ENCODE measurements at places on chromosomes 1 and 21. TPM values are rescaled to one million over a fixed set of nuclear protein-coding genes. Genes with fewer than 3 reads are reported as not detected.

- H3K4me1 ChIP-seq, result no peaks in the 10 kb centered on the region
- no peak overlapping the region for H3K4me3 ChIP-seq
- DNase-seq, result no peak
- H3K27me3 ChIP-seq, result peaks cover 21% of the 10 kb centered on the region
- no peak overlapping the region for H3K27ac ChIP-seq
These were observed 26.8 kb downstream of the PALMD start for GRCh38 chr1:99672530-99673213.

DNA sequence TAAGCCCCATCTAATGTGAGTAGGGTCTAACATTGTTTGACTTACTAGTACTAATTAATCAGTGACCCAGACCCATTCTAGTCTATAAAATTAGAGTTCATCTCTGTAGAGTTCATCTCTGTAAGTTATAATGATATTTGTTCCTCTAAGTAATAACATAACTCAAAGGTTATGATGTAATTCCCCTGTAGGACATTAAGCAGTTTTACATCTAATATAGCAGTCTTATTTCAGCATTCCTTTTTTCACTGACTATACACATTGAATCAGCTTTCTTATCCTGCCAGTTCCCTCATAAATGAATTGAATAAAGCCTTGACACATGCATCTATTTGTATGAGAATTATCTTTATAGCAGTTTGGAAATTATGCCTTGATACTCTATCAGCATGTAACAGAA is 90.9 kb downstream of the SH3GLB1 start:
- no peak overlapping the region for H3K27ac ChIP-seq
- no peak overlapping the region for H3K4me3 ChIP-seq
- no peaks in the 10 kb centered on the region for H3K36me3 ChIP-seq

DNA sequence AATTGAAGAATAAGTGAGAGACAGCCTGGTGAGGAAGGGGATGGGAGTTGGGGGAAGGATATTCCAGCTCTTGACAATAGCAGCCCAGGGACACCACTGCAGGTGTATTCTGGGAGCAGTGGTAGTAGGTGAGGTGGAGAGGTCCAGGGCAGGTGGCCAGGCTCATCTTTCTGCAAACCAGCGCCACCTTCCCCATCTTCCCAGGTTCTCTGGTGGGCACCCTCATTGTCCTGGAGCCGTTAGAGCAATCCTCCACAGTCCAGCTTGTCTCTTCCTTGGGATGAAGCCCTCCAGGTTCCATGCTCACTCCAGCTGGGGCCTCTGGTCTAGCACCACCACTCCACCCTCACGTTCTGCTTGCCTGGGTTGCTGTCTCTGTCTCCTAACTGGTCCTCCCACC is 97.0 kb downstream of the IER5 start:
- DNase-seq, result no peak
- peaks cover 22% of the 10 kb centered on the region for H3K27me3 ChIP-seq
- H3K36me3 ChIP-seq, result no peaks in the 10 kb centered on the region
- peaks cover 1% of the 10 kb centered on the region for H3K4me1 ChIP-seq

DNA sequence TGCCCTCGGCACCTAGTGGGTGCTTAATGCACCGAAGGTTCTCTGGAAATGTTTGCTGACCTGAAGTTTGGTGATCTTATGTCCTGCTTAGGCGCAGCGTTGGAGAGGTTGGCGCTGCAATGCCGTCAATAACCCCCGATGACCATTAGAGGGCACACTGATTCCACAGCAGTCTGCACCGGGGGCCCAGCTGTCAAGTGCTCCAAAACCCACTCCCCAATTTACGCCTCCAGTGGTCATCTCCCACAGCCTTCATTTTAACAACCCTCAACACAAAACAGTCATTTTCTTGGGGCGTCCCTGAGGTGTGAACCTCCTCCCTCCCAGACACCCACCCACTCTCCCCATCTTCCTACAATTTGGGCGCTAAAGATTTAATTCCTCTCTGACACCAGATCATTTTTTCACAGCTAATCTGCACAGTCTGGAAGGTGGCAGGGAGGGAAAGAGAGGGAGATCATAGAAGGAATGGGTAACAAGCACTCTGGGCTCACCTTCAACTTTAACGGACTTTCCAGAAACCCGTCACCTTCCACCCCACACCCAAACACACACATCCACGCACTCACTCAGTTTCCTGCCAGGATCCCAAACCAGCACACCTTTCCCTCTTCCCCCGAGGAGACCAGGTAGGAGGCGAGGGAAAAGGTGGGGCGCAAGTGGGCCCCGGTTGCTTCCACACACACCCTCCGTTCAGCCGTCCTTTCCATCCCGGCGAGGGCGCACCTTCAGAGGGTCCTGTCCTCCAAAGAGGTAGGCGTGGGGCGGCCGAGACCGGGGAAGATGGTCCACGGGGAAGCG is 570 bp upstream of the NPR1 start:
- H3K27me3 ChIP-seq, result peaks cover 51% of the 10 kb centered on the region
- peaks cover 25% of the 10 kb centered on the region for H3K4me1 ChIP-seq
- H3K4me3 ChIP-seq, result peak overlapping the region; percentile 86
- peak; percentile 54 for DNase-seq
- no peak overlapping the region for H3K27ac ChIP-seq

DNA sequence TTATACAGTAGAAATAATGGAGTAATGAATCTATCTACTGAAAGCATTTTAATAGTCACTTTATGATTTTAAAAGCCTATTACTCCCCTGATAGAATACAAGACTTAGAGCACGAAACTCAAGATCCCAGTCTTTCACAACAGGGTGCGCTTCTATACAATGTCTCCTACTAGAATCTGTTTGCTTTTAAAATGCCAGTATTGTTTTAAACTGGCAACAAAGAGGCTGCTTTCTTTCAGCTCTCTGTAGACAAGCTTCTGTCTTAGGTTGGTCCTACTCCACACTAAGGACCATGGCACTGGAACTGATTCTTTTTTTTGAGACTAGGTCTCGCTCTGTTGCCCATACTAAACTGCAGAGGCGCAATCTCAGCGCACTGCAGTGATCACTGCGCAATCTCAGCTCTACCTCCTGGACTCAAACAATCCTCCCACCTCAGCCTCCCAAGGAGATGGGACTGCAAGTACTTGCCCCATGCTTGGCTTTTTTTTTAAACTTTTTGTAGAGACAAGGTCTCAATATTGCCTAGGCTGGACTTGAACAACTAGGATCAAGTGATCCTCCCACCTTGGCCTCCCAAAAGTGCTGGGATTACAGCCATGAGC is 4.8 kb downstream of the DCAF8 start:
- H3K36me3 ChIP-seq, result peaks cover 26% of the 10 kb centered on the region
- peak overlapping the region; percentile 68 for H3K27ac ChIP-seq
- no peaks in the 10 kb centered on the region for H3K27me3 ChIP-seq
- peaks cover 54% of the 10 kb centered on the region for H3K4me1 ChIP-seq
- DNase-seq, result no peak

ZNF648 gene
- 0.07 TPM for total RNA-seq

GRCh38 chr1:185862235-185862634 is 128.0 kb downstream of the HMCN1 start:
- peaks cover 1% of the 10 kb centered on the region for H3K27me3 ChIP-seq
- no peaks in the 10 kb centered on the region for H3K36me3 ChIP-seq
- H3K27ac ChIP-seq, result no peak overlapping the region
- no peak for DNase-seq
- H3K4me3 ChIP-seq, result no peak overlapping the region

DNA sequence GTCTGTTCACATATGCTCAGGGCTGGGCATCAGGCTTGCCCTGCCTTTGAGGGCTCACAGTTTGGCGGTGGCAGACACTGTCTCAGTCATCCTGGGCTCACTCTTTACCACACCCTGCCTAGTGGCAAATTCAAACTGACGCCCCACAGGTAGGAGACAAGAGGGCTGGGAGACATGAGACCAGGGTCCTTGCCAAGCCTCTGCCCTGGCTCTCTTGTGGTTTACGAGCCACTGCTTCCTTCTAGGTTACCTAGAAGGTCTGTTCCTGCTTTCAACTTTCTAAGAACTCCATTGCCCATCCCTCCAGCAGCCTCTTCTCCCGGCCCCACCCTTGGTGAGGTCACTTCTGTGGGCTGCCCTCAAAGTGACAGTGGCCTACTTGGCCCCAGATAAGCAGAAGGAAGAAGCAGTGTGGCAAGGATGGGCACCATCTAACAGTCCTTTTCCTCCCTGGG is 10.5 kb downstream of the KIF21B start:
- H3K4me1 ChIP-seq, result peaks cover 68% of the 10 kb centered on the region
- H3K4me3 ChIP-seq, result peak overlapping the region; percentile 44
- no peaks in the 10 kb centered on the region for H3K27me3 ChIP-seq
- no peak for DNase-seq
- H3K36me3 ChIP-seq, result peaks cover 4% of the 10 kb centered on the region

CSMD2 gene
- not detected for total RNA-seq

CELA3A gene
- total RNA-seq, result not detected

FCGR1A gene
- not detected for total RNA-seq

DNA sequence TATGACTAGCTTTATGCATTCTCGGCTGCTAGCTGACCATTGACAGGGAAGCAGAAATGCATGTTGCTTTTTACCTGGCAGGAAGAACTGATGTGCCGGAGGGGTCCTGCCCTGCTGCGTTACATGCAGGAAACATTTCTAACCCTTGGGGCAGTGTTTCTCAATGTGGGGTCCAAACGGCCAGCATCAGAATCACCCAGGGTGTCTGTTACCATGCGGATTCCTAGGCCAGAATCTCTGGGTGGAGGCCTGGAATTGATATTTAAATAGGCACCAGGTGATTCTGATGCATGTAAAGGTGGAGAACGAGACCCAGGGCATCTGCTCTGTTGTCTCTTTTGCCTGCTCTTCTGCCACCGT is 182.7 kb downstream of the PCP4 start:
- H3K27ac ChIP-seq, result no peak overlapping the region
- H3K27me3 ChIP-seq, result no peaks in the 10 kb centered on the region
- no peaks in the 10 kb centered on the region for H3K36me3 ChIP-seq
- DNase-seq, result no peak
- no peak overlapping the region for H3K4me3 ChIP-seq

GRCh38 chr1:175984813-175985212 is 222.3 kb downstream of the COP1 start:
- H3K27ac ChIP-seq, result no peak overlapping the region
- H3K4me3 ChIP-seq, result no peak overlapping the region
- DNase-seq, result no peak
- no peaks in the 10 kb centered on the region for H3K4me1 ChIP-seq

- DNase-seq, result no peak
- H3K27ac ChIP-seq, result no peak overlapping the region
- H3K4me1 ChIP-seq, result peaks cover 8% of the 10 kb centered on the region
- no peak overlapping the region for H3K4me3 ChIP-seq
- H3K36me3 ChIP-seq, result no peaks in the 10 kb centered on the region
These were observed 157.6 kb upstream of the IVNS1ABP start for GRCh38 chr1:185474440-185475149.

LCE1F gene
- total RNA-seq, result not detected

- peaks cover 10% of the 10 kb centered on the region for H3K36me3 ChIP-seq
- no peaks in the 10 kb centered on the region for H3K27me3 ChIP-seq
- no peak overlapping the region for H3K4me3 ChIP-seq
- no peak for DNase-seq
- H3K27ac ChIP-seq, result no peak overlapping the region
- no peaks in the 10 kb centered on the region for H3K4me1 ChIP-seq
These were observed 468.7 kb upstream of the B3GALT2 start for GRCh38 chr1:193654951-193655735.

DNA sequence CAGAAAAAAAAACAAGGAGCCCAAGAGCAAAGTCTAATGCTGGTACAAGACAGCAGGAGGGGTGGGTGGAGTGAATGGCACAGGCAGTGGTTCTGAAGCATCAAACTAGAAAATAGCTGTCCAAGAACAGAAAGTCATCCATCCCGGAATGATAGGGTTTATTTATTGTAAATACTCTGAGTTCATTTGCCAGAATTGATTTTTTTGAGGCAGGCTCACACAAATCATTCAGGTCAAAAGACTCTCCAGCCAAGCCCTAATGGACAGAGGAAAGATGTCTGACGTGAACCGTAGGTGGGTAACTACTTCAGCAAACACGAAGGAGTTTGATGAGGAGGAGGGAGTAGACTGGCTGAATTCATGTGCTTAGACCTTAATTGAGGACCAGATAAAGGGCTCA is 13.8 kb upstream of the DISP1 start:
- H3K36me3 ChIP-seq, result no peaks in the 10 kb centered on the region
- H3K4me3 ChIP-seq, result no peak overlapping the region
- H3K4me1 ChIP-seq, result peaks cover 13% of the 10 kb centered on the region
- H3K27me3 ChIP-seq, result peaks cover 7% of the 10 kb centered on the region
- DNase-seq, result no peak

GRCh38 chr1:172973424-172973823 is 77.3 kb downstream of the TNFSF18 start:
- no peak overlapping the region for H3K4me3 ChIP-seq
- DNase-seq, result no peak
- H3K36me3 ChIP-seq, result no peaks in the 10 kb centered on the region
- H3K27ac ChIP-seq, result no peak overlapping the region

FCGR2B gene
- not detected for total RNA-seq

NBPF14 gene
- 19.8 TPM for total RNA-seq

FCGR3B gene
- total RNA-seq, result 0.30 TPM

DNA sequence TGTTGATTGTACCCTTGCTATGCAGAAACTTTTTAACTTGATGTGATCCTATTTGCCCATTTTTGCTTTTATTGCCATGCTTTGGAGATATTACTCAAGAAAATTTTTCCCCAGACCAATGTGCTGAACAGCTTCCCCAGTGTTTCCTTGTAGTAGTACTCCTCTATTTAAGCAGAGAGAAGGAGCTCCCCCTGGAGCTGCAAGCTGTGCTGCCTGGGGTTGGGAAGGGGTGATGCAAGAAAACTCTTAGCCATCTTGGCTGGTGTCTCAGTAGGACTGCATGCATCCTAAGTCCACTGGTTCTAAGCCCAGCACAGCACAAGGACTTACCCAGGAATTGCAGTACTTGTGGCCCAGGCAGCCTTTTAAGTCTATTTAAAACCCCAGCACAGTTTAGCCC is 121.6 kb downstream of the NTMT2 start:
- no peaks in the 10 kb centered on the region for H3K27me3 ChIP-seq
- no peak overlapping the region for H3K4me3 ChIP-seq
- no peak for DNase-seq
- H3K4me1 ChIP-seq, result no peaks in the 10 kb centered on the region

DNA sequence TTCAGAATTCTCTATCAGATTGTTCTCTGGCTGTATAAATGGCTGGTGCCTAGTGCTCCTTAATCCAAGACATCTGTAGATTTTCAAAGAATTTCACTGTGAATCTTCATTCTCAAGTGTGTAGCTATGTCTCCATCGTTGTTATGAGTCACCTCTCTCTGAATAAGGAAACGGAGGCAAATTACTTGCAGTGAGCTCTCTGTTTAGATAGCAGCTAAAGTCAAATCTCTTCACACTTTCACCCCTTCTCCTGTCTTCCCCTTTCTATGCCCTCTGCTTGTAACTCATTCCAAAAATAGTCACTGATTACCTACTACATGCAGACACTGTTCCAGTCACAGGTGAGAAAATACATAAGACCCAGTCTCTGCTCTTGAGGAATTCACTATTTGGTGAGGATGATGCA is 39.7 kb downstream of the CHML start:
- H3K27me3 ChIP-seq, result no peaks in the 10 kb centered on the region
- no peak overlapping the region for H3K27ac ChIP-seq

- peaks cover 5% of the 10 kb centered on the region for H3K4me1 ChIP-seq
- DNase-seq, result no peak
- no peak overlapping the region for H3K4me3 ChIP-seq
- peaks cover 6% of the 10 kb centered on the region for H3K27me3 ChIP-seq
- H3K27ac ChIP-seq, result no peak overlapping the region
These were observed 7.5 kb upstream of the GJA8 start for GRCh38 chr1:147895123-147895522.

GRCh38 chr1:182784556-182785171 is 4.9 kb upstream of the NPL start:
- H3K27ac ChIP-seq, result no peak overlapping the region
- peaks cover 20% of the 10 kb centered on the region for H3K27me3 ChIP-seq
- no peaks in the 10 kb centered on the region for H3K36me3 ChIP-seq
- no peak overlapping the region for H3K4me3 ChIP-seq
- peaks cover 16% of the 10 kb centered on the region for H3K4me1 ChIP-seq

TRIM17 gene
- 1.6 TPM for total RNA-seq

S100A1 gene
- total RNA-seq, result not detected

SH2D1B gene
- 0.32 TPM for total RNA-seq

Measured in activated T-cell treated with anti-CD3 and anti-CD28 coated beads, Interleukin-2, amount 50 U/mL, for 72 hours (primary cell).